ENCODE measurements at places on chromosomes 6 and 20.

GRCh38 chr20:35004749-35005462 is 49.2 kb downstream of the MYH7B start:
- no peak for DNase-seq

- no peak for DNase-seq
These were observed 6.9 kb upstream of the HELZ2 start for GRCh38 chr20:63580796-63581461.

- no peak for DNase-seq
These were observed 40.8 kb downstream of the CCDC170 start for GRCh38 chr6:151534576-151534975.

DNA sequence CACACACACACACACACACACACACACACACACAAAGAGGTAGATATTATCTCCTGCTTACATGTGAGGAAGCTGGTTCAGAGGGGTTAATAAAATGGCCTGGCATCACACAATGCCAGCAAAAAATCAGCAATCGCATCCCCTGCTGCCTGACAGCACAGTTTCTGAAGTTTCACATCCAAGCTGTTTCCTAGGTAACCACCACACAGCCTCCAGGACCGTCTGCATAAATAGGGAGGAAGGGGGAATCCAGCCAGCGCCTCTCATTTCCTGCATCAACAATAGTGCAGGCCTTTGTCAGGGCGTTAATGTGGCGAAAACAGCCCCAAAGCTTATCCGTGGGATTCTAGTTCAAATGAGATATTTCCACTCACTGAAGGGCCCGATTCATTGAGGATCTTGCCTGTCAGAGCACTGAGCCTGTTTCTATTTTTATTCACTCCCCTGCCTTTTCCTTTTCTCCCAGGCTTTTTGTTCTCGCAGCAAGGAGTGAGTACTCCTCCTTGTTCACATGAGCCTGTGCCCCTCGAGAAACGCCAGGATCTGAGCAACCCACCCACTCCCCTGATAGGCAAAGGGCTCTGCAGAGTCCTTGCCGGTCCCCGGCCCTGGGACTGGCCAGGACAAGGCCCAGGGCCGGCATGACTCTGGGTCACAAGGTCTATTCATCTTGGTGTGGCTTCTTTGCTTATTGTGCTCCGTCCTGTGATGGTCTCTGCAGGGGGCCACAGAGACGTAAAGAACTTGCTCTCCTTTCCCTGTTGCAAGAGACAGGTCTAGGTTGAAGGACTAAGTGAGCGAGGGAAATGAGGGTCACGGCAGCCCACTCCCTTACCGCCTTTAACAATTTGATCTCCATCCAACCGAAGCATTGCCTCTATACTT is 32.7 kb downstream of the TUBB2B start:
- DNase-seq = no peak

DNA sequence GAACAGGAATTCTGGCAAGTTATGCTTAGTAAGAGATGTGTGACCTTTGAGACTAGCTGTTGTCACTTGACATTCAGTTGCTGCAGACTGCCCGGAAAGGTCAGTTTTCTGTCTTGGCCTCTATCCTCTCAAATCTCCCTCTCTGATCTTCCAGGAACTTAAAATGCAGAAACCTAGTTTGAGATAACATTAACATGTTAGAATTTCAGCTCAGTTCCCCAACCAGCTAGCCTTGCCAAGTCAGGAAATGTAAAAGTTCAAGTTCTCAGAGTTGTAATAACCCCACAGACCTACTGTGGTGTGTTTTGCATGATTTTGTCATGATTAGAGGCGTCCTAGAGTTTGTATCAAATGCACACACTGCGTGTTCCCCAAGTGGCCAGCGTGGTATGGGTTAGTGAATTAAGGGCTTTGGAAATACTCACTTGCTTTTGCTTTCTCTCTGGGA is 46.6 kb downstream of the DUSP22 start:
- DNase-seq = no peak

GRCh38 chr20:35886537-35886936 is 67.8 kb downstream of the SCAND1 start:
- no peak for DNase-seq

DNA sequence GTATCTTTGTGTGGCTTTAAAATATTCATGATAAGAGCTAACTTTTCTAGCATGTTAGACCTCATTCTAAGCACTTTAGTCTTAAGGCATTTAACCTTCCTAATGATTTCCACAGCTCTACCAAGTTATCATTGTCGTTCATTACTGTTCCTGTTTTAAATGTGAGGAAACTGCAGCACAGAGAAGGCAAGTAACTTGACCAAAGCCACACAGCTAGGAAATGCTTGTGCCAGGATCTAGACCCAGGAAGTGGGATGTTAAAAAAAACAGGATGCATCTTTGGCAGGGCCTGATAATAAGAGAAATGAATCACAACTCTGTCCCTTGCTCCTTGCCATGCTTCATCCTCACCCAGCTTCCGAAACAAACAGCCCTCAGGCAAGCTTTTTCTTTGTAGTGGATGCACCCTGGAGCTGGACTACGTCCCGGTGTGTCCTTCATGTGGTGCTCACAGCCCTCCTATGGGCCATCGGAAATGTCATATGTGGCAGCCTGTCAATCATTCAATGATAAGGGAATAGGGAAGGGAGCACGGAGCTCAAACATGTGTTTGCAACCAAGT is 196.9 kb upstream of the RREB1 start:
- no peak for DNase-seq

DNA sequence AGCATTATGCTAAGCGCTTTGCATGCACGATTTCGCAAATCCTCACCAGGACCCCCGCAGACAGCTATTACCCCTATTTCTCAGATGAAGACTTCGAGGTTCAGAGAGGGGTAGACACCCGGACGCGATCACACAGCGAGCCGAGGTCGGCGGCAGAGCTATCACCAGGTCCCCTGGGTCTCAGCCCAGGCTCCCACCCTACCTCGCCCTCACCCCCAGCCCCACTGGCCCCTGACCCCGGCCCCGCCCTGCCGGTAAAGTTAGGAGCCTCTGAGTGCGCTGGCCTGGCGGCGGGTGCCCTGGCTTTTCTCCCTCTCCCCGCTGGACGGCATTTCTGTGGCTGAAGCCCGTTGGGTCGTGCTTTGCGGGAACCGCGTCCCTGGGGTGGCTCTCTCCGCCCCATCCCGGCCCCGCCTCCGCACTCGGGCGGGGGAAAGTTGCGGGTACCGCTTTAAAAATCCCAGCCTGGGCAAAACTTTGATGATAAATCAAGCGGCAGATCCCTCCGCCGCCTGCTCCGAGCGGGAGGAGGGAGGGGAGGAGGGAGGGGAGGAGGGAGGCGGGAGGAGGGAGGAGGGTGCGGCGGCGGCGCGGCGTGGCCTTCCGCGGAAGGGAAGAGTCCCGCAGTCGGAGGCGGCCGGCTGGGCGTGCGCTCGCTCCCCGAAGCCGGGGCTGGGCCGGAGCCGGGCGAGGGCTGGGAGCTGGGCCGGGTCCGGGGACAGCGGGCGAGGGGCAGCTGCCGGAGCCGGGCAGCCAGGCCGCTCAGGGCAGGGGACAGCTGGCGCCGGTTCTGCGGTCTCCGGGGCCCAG is at the start of gene VSTM2L:
Gene VSTM2L, plus strand, starts transcription at position 624 of the 810 bp plus-strand sequence. CDS start 224 bp downstream, outside the sequence.
- no peak for DNase-seq

- DNase-seq = no peak
These were observed 39.6 kb upstream of the MROH8 start for GRCh38 chr20:37218976-37219375.

Measured in NK-92 treated with Interleukin-12 subunit alpha and Interleukin-12 subunit beta, amount 100 ng/mL, for 24 hours (cell line).